Activated naive CD8-positive, alpha-beta T cell treated with anti-CD3 and anti-CD28 coated beads, Interleukin-2, amount 10 ng/mL, durations not matched to agents 7 days and 5 days (primary cell): ENCODE measurements at places on chromosomes 11 and 22.

GRCh38 chr22:35480627-35481550 is 59.7 kb upstream of the RASD2 start:
- no peak for DNase-seq

DNA sequence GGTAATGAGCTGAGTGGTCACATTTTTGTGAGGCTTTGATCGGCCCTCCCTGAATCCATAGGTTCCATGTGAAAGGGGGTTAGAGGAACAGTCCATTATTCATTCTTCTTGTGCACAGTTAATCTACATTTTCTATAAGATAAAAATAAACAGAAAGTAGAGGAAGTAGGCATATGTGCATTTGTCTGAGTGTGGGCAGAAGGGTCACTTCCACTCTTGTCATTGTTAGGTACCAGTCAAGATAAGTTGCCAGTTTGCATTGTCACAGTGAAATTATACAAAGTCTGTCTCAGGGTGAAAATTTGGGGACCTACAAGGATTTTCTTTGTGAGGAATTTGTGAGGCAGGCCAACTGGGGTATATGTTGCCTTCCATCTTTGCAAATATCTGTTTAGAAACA is 4.6 kb upstream of the APOL4 start:
- DNase-seq: no peak

DNA sequence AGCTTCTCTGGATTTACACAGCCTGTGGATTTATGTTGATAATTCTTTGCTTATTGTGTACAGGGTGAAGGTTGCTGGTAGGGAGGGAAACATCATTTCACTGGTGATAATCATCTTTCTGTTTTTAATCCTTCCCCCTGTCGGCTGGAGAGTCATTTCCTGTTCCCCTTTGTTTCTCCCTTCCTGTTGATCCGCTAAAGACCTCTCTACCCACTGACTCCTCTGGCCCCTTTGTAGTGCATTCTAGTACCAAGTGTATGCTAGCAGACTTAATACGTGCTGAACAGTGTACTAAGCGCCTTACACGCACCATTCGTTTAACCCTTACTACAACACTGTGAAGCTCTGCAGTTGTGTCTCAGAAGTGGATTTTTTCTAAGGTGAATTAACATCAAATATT is 19.0 kb upstream of the OR9Q1 start:
- no peak for DNase-seq

- DNase-seq: no peak
Measured at GRCh38 chr11:3202759-3203158, 15.9 kb downstream of the MRGPRG start.

DNA sequence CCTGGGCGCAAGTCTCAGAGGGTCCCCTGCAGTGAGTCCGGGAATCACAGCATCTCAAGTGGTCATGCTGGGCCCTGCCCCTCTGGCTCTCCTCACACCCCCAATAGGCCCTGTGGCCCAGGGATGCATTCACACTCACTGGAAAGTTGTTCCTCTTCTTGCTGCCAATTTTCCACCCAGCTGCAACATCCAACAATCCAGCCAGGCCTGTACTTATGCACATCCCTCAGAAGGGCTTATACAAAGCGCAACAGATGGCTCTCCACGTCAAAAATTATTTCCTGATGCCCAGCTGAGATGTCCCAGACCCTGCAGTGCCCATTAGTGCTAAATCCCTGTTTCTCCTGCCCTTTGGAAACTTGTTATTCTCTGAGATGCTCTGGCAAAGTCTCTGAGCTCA is 407.8 kb upstream of the NARS2 start:
- no peak for DNase-seq

DNA sequence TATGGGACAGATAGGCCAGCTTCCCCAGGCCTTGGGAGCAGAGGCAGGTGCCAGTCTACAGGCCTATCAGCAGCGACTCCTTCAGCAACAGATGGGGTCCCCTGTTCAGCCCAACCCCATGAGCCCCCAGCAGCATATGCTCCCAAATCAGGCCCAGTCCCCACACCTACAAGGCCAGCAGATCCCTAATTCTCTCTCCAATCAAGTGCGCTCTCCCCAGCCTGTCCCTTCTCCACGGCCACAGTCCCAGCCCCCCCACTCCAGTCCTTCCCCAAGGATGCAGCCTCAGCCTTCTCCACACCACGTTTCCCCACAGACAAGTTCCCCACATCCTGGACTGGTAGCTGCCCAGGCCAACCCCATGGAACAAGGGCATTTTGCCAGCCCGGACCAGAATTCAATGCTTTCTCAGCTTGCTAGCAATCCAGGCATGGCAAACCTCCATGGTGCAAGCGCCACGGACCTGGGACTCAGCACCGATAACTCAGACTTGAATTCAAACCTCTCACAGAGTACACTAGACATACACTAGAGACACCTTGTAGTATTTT is 26.6 kb upstream of the L3MBTL2 start:
- no peak for DNase-seq

- no peak for DNase-seq
Measured at GRCh38 chr11:27973851-27974536, 134.0 kb downstream of the KIF18A start.

DNA sequence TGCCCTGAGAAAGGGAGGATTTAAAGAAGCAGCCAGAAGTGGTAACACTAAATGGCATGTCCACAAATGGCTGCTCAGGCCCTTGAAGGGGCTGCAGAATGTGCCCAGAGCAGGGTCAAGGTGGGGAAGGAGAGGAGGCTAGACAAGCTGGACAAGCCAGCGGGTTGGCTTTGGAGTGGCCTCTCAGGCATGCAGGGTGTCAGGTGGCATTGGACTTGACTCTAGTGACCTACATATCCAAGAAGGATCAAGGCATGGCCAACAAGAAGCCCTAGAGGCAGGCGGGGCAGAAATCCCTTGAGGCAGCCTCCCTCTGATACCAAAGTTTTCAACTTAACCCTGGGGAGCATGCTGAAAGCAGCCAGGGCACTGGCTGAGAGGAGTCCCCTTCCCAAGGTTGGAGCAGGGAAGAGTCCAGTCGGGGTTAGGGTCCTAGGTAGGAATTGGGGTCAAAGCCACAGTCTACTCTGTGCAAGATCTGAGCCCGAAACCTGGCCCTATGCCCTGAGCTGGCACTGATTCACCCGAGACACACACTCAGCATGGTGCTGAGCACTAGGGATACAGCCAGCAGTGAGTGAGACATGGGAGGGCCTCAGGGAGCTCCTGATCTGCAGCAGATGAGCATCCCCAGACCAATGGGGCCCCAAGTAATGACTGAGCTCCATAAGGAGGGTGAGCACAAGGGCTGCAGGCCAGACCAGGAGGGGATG is 95.8 kb upstream of the ASPHD2 start:
- no peak for DNase-seq

DNA sequence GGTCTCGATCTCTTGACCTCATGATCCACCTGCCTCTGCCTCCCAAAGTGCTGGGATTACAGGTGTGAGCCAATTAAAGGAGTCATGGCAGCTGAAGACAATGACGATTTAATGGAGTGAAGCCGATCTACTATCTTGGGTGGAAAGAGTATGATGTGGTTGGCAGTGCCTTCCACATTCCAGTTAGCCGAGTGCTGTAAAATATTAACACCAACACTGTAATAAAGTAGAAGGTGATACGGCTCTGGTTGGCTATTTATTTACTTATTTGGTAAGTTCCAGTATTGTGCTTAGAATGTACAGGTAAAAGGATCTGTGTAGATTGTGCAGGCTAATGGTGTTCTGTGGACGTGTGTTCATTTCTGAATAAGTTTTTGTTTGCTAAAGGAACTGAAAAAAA is 149.6 kb upstream of the MTMR2 start:
- DNase-seq: no peak

GRCh38 chr22:28983788-28984441 is 77.7 kb downstream of the C22orf31 start:
- no peak for DNase-seq

DNA sequence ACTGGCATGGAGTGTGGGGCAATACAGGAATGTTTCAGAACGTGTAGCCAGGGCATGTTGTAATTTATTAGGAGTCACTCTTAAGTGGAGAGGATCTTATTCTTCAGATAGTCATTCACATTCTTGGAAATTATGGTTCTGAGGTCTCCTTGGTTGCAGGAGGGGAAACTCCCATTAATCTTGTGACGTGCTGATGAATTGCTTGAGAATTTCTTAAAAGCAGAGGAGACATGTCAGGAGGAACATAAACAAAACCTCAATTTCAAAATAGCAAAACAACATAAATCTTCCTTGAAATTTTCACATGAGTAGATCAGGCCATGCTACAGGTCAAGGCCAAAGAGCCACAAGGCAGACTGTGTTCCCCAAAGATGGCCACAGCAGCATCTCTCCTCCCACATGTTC is 50.4 kb downstream of the ADM start:
- no peak for DNase-seq

GRCh38 chr11:130997278-130997677 is 81.0 kb upstream of the SNX19 start:
- DNase-seq: no peak

DNA sequence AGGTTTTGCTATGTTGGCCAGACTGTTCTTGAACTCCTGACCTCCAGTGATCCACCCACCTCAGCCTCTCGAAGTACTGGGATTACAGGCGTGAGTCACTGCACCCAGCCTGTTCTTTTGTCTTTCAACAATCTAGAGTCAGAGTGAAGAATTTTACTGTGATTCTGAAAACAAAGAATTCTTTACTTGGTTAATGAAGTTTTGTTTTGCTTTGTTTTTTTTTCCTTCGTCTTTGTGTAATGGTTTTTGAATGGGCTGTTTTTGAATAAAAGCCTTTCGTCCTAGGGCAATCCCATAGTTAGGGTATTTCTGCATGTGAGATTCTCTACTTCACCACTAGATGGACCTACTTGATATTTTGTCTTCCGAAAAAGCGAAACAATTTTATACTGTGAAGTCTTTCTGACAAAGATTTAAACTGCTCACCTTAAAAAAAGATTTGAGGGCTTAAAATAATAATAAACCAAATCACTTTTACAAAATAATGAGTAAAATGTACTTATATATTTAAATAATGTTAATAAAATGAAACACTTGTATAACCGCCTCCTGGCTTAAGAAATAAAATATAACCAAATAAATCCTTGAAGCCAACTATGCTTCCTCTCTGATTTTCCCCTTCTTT is 43.4 kb upstream of the SC5D start:
- DNase-seq: no peak

GRCh38 chr11:637593-638521 is 788 bp downstream of the DRD4 start:
- DNase-seq: no peak
